ENCODE measurements at places on chromosomes 11 and 22. TPM values are rescaled to one million over a fixed set of nuclear protein-coding genes. Genes with fewer than 3 reads are reported as not detected.

The GNAZ gene
- total RNA-seq: 3.2 TPM

The FGF3 gene
- total RNA-seq: not detected

The FGF19 gene
- 0.03 TPM for total RNA-seq

The CARD18 gene
- not detected for total RNA-seq

The TRIM29 gene
- total RNA-seq: 11.1 TPM

The BIRC3 gene
- 29.8 TPM for total RNA-seq

The MFRP gene
- total RNA-seq: not detected

The ZNF280B gene
- 1.3 TPM for total RNA-seq

The CAPN5 gene
- total RNA-seq: 7.4 TPM

The CCDC116 gene
- total RNA-seq: 0.06 TPM

The CHCHD10 gene
- 73.8 TPM for total RNA-seq

The ART5 gene
- 0.39 TPM for total RNA-seq

The CD3E gene
- total RNA-seq: not detected

The SLC17A6 gene
- not detected for total RNA-seq

The OR6A2 gene
- not detected for total RNA-seq

The LRRN4CL gene
- total RNA-seq: 0.05 TPM

The TTC12 gene
- 5.0 TPM for total RNA-seq

The INCENP gene
- total RNA-seq: 54.4 TPM

The DMC1 gene
- total RNA-seq: 5.4 TPM

The TUB gene
- 5.4 TPM for total RNA-seq

The SLC22A25 gene
- not detected for total RNA-seq

The CCDC87 gene
- 0.54 TPM for total RNA-seq

The MPST gene
- 41.9 TPM for total RNA-seq

The ZW10 gene
- 12.0 TPM for total RNA-seq

The SERPIND1 gene
- total RNA-seq: not detected

The HSCB gene
- total RNA-seq: 12.3 TPM

The DERL3 gene
- total RNA-seq: 0.17 TPM

The KCNJ5 gene
- 0.02 TPM for total RNA-seq

The P2RY2 gene
- 11.4 TPM for total RNA-seq

The TMPRSS6 gene
- not detected for total RNA-seq

The TIMP3 gene
- total RNA-seq: 2.1 TPM

The DEPDC7 gene
- total RNA-seq: 10.1 TPM

The TTC36 gene
- total RNA-seq: not detected

The ZNF74 gene
- total RNA-seq: 6.8 TPM

The PDHX gene
- 29.7 TPM for total RNA-seq

The GRIA4 gene
- not detected for total RNA-seq

The OR4D10 gene
- not detected for total RNA-seq

The SPI1 gene
- total RNA-seq: 0.10 TPM

The VSIG2 gene
- not detected for total RNA-seq

The FXYD2 gene
- total RNA-seq: 19.3 TPM

The MUC6 gene
- not detected for total RNA-seq

The PGA5 gene
- not detected for total RNA-seq

The GPR83 gene
- total RNA-seq: 0.08 TPM

The TEX54 gene
- total RNA-seq: not detected

The GPHA2 gene
- total RNA-seq: not detected

The POTEH gene
- total RNA-seq: not detected

The TYR gene
- total RNA-seq: not detected

The RBMXL2 gene
- not detected for total RNA-seq

The USH1C gene
- total RNA-seq: 1.1 TPM

The LUZP2 gene
- not detected for total RNA-seq

The OR8G1 gene
- total RNA-seq: not detected

The ESAM gene
- 9.1 TPM for total RNA-seq

The BBOX1 gene
- total RNA-seq: 0.39 TPM

The CWC15 gene
- 30.6 TPM for total RNA-seq

The GGT5 gene
- total RNA-seq: 1.8 TPM
